ENCODE measurements at places on chromosomes 16 and 17.

- DNase-seq, result no peak
These were observed 3.9 kb upstream of the BIRC5 start for GRCh38 chr17:78210111-78210510.

- DNase-seq, result no peak
These were observed 8.3 kb downstream of the SLC7A6 start for GRCh38 chr16:68272507-68273209.

- peak; percentile 54 for DNase-seq
These were observed 9.7 kb upstream of the ARL2BP start for GRCh38 chr16:57235128-57236021.

DNA sequence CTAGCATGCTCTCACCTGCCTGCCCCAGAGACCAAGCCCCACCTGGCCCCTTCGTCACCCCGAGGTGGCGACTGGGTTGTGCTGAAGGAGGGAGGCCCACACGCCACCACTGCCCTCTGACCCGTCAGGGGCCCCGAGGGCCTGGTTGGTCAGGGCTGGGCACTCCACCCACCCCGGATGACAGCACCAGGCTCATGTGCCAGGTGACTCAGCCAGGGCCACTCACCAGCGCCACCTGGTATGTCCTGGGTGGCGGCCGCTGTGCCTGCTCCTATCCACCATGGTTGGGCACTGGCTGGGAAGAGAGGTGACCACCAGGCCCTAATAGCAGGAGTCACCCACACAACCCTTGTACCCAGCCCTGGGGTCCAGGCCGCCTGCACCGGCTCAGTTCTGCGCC lies 68.9 kb downstream of the JPH3 start:
- no peak for DNase-seq

DNA sequence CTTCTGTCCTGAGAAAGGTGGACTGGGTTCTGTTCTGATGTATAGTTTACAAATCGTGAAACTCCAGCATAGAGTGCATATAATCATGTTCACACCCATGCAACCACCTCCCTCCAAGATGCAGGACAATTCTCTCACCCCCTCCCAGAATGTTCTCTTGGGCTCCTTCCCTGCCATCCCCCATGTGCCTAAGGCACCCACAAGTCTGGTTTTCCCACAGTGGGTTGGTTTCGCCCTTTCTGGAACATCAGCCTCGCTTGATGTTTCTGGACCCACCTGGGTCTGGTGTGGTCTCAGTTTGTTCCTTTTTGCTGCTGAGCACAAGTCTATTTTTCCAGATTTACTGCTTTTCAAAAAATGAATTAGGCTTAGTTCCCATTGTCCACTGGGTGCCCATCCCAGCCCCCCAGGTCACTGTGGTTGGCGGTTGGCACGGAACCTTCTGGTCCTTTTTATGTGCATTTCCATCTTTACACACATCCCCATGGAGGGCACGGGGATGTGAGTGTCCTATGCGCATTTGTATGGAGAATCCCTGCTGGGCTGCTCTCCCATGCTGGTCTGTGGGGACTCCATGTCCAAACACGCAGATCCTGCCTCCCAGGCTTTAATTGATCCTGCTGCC lies 19.0 kb downstream of the MAP2K3 start:
- DNase-seq, result no peak

GRCh38 chr17:64129515-64129764 lies 504 bp downstream of the ERN1 start:
- DNase-seq, result no peak

- DNase-seq, result peak; percentile 3
These were observed 203.9 kb downstream of the CEP112 start for GRCh38 chr17:65987988-65988387.

GRCh38 chr17:48908047-48908843 lies at the start of gene UBE2Z:
UBE2Z (plus strand) TSS chr17:48908407; CDS start chr17:48908504, 97 bp downstream.
- DNase-seq, result peak; percentile 95

DNA sequence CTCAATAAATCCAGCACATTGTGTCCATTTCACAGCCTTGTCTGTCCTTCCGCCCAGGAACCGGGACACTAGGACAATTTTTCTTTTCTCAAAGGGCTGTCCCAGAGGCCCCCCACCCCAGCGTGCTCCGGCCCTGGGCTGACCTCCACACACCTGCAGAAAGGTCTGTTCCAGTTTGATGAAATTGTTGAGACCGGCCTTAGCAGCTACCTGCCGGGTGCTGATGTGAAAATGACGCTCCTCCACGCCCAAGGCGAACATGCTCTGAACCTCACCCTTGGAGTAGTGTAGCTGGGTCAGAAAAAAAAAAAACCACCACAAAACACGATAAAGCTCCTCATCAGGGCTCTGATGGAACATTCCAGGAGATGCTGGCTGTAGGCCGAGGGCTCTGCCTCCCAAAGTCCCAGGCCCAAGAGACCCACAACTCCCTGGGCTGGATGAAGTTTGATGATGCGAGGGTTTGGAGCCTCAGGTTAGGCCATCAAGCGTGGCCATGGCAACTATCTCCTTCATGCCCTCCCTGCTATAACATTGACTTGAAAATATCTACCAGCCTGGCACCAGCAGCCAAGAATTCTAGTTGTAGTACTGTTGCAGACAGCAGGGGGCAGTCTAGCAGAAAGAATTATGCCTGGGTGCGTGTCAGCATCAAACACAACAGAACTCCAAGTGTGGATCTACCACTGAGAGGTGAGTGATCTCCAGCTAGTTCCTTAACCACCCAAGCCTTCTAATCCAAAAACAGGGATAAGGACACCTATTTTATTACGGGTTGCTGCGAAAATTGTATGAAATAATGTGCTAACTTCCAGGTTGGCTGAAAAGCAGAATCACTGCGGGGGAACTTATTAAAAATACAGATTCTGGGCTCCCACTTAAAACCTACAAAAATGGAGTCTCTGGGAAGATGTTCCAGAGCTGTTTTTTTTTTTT lies 62.1 kb downstream of the RMI2 start:
- DNase-seq, result peak; percentile 66

DNA sequence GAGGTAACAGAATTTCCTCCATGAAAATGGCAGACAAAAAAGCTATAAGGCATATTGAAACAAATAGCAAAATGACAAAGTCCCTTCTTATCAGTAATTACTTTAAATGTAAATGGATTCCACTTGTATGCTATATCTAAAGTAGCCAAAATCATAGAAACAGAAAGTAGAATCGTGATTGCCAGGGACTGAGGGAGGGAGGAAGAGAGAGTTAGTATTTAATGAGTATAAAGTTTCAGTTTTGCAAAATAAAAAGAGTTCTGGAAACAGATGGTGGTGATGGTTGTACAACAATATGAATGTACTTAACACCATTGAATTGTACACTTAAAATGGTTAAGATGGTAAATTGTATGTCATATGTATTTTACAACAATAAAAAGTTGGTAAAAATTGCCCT lies 407.4 kb downstream of the CA10 start:
- DNase-seq, result no peak

DNA sequence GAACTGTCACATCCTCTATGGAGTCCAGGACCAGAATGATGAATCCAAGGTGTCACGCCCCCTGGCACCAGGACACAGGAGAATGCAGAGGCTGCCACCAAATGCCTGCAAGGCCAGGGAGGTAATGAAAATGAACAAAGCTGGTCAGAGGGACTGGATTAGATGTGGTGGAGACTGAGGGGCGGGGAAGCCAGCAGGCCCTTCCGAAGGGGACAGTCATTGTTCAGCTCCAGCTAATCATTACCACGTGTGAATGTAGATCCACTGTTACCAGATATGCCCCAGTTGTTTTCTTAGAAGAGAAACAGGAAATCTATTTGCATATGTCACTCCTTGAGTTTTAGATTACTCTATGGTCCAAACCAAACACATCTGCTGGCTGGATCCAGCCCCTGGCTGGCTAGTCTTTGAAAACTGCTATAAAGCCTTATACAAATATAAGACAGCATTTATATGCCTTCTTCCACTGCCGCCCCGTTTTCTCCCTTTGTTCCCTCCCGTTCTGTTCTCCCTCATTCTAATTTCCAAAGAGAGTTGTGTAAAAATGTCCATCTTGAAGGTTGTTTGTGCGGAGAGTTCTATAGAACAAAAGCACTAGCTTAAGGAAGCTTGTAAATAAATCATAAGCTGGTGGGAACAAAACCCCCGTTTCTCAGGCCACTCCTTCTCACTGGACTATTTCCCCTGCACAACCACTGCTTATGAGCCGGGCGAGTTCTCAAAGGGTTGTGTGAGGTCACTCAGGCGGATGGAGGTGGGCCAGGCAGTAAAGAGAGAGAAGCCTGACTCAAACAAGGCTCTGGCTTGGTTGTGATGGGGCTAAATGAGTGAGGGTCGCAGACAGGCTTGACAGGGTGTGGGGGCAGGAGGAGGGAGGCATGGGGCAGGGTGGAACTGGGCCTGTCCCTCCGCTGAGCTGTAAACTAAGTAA lies 14.2 kb downstream of the CRYM start:
- DNase-seq, result no peak

- DNase-seq, result no peak
These were observed 4.7 kb downstream of the SALL1 start for GRCh38 chr16:51146256-51146924.

- DNase-seq, result no peak
These were observed 27.3 kb downstream of the CIBAR2 start for GRCh38 chr16:85084841-85085510.

- DNase-seq, result no peak
These were observed 9.6 kb upstream of the BCAR1 start for GRCh38 chr16:75260851-75261589.

DNA sequence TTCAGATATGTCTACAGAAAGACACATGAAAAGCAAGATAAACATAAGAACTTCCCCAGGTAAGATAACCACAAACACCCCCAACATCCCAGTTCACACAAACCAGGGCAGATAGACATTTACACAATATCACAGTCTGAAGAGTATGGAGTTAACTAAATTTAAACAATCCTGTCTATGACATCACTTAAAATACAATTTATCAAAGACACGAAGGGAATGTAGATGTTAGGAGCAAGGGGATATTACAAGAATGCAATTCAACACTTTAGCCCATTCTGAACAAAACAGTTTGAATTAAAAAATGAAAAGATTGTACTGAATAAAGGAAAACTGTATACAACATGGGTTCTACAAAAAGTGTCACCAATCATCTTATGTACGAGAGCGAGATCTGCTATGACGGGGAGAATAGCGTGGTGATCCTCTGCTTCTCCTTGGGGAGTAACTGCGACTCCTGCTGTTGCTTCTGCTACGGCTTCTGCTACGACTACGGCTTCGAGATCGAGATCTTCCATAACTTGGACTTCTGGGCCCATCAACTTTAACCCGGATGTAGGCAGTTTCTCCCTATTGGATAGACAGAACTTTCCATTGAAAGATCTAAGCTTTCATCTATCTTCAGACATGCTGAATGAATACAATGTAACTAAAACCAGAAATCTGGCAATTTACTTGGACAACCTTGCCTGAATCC lies 1.9 kb downstream of the SRSF1 start:
- DNase-seq, result no peak
